ENCODE measurements at places on chromosomes 13 and 19. TPM values are rescaled to one million over a fixed set of nuclear protein-coding genes. Genes with fewer than 3 reads are reported as not detected.
A peak's percentile ranks its signal among the peaks of the same experiment; 100 is the strongest.

DNA sequence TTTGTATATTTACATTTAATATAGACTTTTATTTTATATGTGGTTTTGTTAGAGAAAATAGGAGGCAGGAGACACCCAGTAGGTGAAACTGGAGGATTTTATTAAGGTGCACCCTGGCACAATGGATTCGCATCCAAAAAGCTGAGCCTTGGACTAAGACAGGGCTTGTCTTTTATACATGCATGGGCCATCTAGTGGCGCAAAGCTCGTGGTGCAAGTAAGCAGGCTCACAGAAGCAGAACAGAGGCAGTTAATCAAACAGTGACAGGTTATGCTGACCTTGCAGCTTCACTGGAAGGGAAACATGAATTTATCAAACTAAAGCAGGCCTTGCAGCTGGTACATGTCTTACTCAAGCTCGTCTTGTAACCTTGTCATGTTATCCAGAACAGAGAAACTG, 58.8 kb upstream of the ZNF681 start:
- peak; percentile 63 for DNase-seq

DNA sequence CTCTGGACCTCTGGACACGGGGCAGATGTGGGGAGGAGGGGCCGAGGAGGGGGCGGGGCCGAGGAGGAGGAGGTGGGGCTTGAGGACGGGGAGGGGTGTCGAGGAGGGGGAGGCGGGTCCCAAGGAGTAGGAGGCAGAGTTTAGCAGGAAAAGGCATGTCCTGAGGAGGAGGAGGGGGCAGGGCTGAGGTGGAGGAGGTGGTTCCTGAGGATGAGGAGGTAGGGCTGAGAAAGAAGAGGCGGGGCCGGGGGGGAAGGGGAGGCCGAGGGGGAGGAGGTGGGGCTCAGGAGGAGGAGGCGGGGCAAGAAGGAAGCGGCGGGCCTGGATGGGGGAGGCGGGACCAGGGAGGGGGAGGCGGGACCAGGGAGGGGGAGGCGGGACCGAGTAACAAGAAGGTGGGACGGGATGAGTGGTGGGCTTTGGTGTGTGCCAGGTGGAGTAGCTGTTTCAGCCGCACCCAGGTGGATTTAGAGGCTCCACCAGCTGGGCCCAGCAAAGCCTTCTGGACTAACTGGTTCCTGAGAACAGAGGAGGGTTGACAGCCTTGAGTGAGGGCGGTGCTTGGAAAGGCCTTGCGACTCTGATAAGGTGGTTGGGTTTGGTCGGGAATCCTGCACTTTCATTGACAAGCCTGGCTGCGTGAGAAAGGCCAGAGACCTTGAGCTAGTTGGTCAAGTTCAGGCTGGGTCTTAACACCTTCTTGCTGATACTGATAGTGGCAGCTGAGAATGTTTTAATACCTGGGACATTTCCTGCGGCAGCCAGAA, 7.7 kb downstream of the TECR start:
- peak; percentile 90 for DNase-seq

DNA sequence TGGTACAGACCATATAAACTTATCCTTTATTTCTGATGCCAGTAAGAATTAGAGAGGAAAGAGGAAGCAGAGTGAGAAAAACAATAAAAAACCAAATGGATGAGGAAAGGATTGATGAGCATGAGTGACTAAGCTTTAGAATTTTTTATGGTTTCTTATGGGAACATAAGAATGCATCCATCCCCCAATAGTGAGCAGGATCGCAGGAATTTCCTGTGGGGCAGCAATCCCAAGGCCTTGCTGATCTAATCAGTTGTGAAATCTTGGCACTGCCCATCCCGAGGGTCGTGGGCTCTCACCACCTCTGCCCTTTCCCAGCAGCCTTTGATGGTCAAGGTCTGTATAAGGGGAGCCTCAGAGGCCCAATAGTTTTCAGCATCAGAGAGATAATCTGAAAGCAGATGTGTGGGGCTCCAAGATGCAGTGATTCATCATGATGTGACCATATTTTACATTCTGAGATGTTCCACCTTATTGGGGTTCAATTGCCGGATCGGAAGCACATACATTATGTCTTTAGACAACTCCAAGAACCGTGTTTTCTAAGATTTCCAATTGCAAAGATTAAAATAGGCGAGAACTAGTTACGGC, 222.1 kb downstream of the DNAJC15 start:
- DNase-seq, result no peak

- peak; percentile 95 for DNase-seq
These were observed 606 bp downstream of the ERCC5 start for GRCh38 chr13:102846261-102847015.

DNA sequence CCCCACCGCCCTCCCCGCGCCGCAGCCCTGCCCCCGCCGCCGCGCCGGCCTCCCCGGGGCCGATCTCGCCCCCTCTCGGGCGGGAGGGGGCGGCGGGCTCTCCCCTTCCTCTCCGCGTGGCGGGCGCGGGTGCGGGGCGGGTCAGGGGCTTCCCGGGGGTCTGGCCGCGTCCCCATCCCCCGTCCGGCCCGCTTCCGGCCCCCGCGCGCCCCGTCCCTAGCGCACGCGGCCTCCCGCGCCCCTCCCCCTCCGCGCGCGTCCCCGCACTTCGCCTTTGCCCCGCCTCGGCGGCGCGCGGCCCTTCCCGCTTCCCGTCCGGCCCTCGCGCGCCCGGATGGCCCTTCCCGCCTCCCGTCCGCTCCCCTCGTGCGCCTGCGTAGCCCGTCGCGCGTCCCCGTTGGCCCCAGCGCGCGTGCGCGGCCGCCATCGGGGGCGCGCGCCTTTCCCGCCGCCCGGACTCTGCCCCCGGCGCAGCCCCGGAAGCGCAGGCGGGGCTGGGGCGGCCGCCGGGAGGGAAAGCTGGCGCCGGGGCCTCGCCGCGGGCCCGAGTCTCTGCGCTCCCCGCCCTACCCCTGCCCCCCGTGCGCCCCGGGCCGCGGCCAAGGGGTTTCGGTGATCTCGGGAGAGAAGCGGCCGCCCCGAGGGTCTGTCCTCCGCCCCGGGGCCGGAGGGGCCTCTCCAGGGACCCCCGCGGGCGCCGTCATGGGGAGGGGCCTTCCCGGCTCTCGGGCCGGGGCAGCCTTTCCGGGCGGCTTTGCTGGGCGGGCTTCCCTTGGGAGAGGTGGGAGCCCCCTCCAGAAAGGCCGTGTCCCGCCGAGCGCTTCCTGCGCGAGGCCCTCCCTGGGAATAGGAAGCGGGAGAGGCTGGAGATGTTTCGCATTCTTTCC, 519 bp downstream of the PTBP1 start:
- DNase-seq, result peak; percentile 96

- no peak for DNase-seq
These were observed 239.2 kb downstream of the LACC1 start for GRCh38 chr13:44118881-44119280.

GRCh38 chr13:74024314-74024713, 109.9 kb downstream of the KLF12 start:
- no peak for DNase-seq

SPIB gene
- total RNA-seq, result 239 TPM

All from Karpas-422 (cell line).